M059J (cell line): ENCODE measurements at places on chromosomes 4 and X. TPM values are rescaled to one million over a fixed set of nuclear protein-coding genes. Genes with fewer than 3 reads are reported as not detected.

DNA sequence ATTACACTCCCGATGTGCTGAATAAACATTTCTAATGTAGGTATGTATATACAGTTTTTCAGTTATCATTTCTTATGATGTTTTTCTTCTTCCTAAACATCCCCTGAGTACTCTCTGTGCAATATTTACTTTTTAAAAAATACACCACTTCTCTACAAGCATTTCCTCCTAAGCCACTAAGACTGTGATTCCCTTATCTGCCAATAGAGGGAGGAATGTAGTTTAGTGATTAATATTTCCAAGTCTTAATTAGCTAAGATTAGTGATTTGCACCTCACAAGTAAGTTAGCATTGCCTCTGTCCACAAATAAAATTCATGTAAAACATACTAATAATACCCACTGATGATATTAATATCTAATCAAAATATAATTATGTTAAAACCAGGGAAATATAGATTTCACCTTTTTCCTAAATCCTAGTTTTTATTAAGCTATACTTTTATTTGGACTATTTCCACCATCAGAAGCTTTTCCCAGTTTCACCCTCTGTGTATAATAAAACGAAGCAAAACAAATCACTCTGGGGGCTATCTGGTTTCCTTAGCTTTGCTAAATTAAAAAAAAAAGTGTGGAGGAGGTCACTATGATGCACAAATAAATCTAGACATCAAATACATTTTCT lies 909.1 kb downstream of the FAT4 start:
- peak; percentile 3 for DNase-seq

- DNase-seq = no peak
Observed at GRCh38 chrX:26651755-26652154, 435.8 kb downstream of the MAGEB5 start.

DNA sequence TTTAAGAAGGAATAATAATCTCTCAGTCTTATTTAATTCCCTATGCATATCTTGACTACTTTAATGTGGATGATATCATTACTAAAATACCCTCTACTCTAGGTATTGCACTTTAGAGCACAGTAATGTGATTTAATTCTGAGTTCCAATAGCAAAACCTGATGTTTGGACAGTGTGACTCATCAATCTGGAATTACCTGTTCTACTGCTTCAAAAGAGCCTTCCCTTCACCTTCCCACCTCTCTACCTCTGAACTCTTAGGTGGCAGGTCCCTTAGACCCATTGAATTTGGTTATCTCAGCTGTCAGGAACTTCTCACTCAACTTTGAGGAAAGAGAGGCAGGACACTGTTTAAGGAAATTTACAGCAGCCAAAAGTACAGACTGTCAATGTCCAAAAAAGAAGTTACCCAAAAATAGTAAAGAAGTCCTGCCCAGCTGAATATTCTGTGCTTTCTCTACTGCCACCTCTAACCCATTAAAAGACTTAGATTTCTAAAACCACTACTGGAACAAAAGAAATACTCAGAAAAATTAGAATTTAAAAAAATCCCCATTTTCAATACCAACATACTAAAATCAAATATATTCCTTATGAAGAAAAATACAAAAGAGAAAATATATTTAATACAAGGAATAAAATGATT lies 123.1 kb upstream of the GPM6A start:
- peak; percentile 18 for DNase-seq

PDGFC gene
- total RNA-seq = 88.7 and 162 TPM in 2 replicates

ETNPPL gene
- not detected in 2 replicates for total RNA-seq

TLR3 gene
- total RNA-seq = 6.7 and 7.2 TPM in 2 replicates
